ENCODE measurements at places on chromosomes 4 and X.

GRCh38 chr4:160038615-160039014 is 935.7 kb downstream of the RAPGEF2 start:
- no peak for DNase-seq

DNA sequence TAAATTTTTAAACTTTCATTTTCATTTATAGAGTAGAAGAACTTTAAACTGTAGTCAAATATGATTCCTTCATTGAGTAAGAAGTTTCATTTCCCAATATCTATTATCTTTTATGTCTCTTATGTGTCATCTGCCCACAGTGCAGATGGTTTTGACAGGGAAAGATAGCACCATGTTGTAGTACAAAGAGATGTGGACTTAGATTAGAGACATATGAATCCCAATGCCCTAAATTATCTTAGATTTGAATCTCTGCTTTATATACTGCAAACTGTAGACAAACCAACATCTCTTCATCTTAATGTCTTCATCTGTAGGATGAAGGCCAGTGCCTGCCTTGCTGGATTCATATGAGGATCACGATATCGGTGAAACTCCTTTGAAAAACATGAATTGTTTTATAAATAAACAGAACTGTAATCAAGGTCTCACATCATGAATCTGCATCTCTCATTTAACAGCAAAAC is 217.5 kb downstream of the BANK1 start:
- DNase-seq: no peak

GRCh38 chr4:165351359-165352130 is 24.1 kb downstream of the MSMO1 start:
- no peak for DNase-seq

GRCh38 chrX:47311932-47312774 is 58.2 kb upstream of the ZNF157 start:
- DNase-seq: peak; percentile 79

- DNase-seq: no peak
Observed at GRCh38 chr4:99821918-99822503, 5.4 kb downstream of the DAPP1 start.

DNA sequence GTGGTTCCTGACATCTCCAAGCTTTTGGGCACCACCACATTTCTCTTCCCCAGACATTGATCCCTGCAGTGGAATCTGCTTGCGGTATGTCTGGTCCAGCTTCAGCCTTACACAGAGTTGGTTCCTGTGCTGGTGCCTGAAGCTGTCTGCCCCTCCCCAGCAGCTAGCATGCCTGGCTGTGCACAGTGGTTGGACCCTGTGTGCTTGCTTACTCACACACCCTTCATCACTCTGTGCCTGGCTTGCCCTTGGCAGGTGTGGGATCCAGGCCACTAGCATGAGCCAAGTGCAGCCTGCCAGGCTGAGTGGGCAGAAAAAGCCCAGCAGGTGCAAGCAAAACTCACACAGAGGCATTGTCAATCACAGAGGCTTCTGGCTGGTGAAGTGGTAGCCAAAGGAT is 473.8 kb downstream of the ACTRT1 start:
- no peak for DNase-seq

DNA sequence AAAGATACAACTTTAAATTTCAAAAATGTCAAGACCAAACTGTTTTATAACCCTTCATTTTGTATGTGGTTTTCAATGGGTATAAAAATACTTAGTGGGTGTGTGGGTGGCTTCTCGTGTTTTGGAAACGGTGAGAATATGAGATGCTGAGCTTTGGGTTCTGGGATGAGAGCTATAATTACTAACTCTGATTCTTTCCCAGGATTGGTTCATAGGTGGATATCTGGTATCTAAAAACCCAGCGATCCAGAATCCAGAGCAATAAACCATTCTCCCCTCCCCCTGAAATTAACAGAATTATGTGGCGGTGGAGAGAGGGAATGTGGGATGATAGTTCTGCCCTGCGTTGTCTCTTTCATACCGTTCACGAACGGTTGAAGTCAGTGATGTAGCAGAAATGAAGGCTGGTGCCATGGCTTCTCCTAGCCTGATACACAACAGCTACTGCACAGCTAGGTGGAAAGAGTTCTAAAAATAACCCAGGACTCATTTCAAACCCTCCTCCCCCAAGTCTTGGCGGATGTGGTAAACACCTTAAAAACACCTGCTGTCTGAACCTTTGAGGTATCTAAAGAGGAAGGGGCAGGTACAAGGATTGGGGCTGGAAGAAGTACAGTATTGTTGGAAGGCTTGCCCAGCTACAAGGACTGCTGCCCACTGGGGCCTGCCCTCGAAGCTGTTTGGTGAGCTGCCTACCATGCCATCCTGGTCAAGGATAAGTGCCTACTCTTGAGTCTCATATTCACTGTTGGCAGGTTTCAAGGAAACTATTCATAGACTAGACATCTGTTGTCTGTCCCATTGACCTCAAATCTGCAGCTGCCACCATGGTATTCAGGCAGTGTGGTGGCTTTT is 44.5 kb downstream of the SEPTIN11 start:
- DNase-seq: no peak

DNA sequence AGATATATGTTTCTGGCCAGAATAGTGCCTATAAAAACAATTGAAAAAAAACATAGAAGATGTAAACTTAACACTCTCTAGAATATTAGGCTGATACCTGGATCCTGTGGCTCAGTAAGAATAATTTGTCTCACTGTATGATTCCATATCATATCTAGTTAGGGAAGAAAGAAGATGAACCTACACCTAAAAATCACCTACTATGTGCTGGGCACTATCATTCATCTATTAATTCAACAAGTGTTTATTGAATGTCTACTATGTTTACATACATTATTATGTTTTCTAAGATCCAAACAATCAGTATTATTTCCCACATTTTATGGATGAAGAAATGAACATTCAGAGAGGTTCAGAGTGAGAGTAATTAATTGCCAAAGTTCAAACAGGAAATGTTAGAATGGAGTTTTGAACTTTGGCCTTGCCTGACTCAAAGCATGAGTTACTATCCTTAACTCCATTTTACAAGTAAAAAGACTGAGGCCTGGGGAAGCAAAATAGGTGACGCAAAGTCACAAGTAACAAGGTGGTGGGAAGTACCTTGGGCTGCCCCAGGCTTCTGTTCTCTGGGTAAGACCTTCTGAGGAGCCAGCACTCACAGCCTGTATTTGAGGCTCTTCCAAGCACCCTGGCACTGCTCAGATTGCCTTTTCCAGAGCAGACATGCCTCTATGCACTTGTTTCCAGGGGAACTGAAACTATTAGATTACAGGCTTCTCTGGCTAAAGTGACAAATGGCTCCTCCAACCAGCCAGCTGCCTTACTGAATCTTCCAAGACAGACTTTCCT is 111.1 kb upstream of the ACSL4 start:
- no peak for DNase-seq

- no peak for DNase-seq
Observed at GRCh38 chr4:102826105-102826889, 1.1 kb downstream of the UBE2D3 start.

DNA sequence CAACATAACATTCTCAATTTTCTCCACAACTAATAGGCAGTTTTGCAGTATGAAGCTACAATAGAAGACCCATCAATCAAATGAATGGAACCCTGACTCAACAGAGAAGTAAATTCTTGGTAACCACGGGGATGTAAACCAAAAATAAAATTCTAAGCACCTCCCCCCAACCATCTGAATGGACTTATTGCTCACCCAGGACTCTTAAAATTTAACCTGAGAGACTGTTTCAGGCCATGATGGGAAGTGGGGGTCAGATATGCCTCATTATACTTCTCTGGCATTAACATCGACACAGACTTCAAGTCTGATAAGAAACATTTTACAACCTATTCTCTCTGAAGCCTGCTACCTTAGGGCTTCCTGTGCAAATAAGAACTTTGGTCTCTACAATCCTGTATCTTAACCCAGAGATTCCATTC is 620.9 kb downstream of the TLL1 start:
- no peak for DNase-seq

GRCh38 chrX:71067089-71067488 is 1.0 kb downstream of the SNX12 start:
- DNase-seq: no peak

DNA sequence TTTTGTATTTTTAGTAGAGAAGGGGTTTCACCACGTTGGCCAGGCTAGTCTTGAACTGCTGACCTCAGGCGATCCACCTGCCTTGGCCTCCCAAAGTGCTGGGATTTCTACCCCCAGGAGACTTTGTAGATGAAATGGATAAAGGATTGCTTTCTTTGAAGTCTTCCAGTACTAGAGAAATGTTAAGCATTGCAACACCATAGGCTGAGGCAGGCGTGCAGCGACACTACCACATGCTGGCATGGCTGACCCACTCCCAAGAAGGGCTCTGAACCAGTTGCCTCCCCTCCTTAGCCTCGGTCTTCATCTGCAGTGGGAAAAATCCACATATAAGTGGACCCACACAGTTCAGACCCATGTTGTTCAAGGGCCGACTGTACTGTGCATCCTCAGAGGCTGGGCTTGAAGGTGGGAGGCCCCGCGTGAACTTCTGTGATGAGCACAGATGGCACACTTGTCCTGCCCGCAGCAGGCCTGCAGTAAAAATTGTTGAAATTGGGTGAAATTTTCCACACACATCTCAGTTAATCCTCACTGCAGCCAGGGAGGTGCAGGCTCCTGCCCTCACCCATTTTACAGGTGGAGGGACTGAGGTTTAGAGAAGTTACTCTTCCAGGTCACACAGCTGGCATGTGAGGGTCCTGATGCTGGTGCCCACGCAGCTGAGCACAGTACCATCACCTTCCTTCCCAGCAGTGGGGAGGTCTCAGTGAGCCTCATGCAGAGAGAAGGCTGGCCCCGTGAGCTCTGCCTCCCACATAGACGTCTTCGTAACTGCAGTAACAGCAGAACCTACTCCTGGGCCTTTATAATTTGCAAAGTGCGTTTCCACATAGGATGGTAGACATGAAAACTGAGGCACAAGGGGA is 35.5 kb downstream of the HTRA3 start:
- DNase-seq: no peak

GRCh38 chr4:16289897-16290554 is 63.8 kb upstream of the TAPT1 start:
- DNase-seq: peak; percentile 48

- DNase-seq: no peak
Observed at GRCh38 chr4:3210467-3210866, 38.5 kb upstream of the MSANTD1 start.

GRCh38 chrX:70293621-70294020 is 3.7 kb downstream of the KIF4A start:
- peak; percentile 36 for DNase-seq

GRCh38 chr4:53061091-53061850 is 199.2 kb downstream of the RASL11B start:
- DNase-seq: no peak

- DNase-seq: peak; percentile 7
Observed at GRCh38 chr4:111028795-111029194, 405.9 kb upstream of the PITX2 start.

DNA sequence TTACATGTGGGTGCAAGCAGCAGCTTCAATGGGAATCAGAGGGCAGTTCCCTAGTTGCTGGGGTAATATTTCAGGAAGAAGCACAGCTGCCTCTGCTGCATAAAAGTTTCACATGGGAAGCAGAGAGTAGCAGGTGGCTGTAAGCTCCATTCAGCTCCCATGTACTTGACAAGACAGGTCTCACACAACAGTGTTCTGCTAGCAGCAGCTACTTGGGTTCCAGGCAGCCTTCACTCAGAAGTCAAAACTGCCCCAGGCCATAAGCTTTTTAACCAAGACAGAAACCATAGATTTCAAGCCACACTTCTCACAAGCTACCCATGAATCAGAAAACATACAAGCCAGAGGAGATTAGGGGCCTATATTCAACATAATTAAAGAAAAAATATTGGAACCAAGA is 41.4 kb upstream of the SPIN2A start:
- DNase-seq: no peak

GRCh38 chr4:95979961-95980876 is 140.3 kb downstream of the PDHA2 start:
- DNase-seq: no peak

GRCh38 chr4:87541956-87542709 is 13.0 kb upstream of the SPARCL1 start:
- no peak for DNase-seq

- peak; percentile 72 for DNase-seq
Observed at GRCh38 chr4:183398298-183399125, 45.9 kb upstream of the CDKN2AIP start.

DNA sequence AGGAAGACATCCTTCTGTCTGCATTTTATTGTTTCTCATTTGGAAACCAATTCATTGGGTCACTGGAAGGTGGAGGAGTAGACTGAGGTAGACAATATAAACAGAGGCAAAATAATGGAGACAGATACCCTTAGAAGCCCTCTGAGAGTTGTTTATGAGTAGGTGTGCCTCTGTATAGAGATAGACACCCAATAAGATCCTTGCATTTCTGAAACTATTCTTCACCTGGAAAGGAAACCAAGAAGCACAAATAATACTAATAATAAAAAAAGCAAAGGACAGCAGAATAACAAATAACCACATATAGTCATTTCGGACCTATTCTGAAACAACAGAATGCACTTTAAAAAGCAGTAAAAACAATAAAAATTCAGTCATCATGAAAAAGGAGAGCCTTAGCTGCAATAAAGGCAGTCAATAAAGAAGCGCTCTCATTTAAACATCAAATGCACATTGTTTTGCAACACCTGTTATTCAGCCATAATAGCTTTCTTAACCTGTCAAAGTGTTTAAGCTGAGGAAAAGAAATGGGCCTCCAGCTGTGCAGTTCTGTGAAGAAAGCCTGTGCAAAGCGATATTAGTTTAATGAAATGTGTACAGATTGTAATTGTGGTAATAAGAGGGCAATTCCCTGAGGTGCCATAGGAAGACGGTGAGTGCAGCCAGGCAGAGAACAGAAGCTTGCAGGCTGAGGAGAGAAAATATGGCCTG is 904.2 kb downstream of the STPG2 start:
- no peak for DNase-seq

DNA sequence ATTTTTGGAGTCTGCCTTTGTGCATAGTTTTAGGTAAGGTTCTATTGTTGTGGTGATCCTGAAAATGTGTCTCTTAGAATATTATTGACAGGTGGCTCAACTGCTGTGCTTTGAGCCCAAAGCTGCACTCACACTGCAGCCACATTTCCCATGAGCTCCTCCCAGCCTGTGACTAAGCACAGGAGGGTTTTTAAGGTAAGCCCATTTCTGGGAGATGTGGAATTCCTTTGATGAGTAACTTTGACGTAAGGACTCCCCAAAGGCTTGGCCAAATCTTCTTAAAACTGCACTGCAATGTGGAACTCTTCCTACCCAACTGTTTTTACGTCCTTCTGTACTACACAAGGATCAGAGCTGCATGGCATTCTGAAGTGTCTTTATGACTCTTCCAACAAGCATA is 20.0 kb upstream of the TMPRSS11A start:
- DNase-seq: peak; percentile 11

DNA sequence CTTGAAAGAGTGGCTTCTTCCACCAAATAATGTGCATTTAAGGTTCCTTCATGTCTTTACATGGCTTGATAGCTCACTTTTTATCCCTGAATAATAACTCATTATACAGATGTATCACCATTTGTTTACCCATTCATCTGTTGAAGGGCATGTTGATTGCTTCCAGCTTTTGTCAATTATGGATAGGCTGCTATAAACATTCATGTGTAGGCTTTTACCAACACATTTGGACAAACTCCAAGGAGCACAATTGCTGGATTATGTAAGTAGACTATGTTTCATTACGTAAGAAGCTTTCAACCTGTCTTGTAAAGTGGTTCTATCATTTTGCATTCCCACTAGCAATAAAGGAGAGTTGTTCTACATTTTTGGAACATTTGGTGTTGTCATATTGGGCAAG is 2637.0 kb downstream of the PCDH7 start:
- no peak for DNase-seq

- peak; percentile 25 for DNase-seq
Observed at GRCh38 chrX:70970482-70970995, 39.6 kb upstream of the SLC7A3 start.
